ENCODE measurements at places on chromosomes 2 and 18. TPM values are rescaled to one million over a fixed set of nuclear protein-coding genes. Genes with fewer than 3 reads are reported as not detected.

- DNase-seq, result peak; percentile 58
These were observed 1.1 kb upstream of the FARP2 start for GRCh38 chr2:241354668-241355658.

DNA sequence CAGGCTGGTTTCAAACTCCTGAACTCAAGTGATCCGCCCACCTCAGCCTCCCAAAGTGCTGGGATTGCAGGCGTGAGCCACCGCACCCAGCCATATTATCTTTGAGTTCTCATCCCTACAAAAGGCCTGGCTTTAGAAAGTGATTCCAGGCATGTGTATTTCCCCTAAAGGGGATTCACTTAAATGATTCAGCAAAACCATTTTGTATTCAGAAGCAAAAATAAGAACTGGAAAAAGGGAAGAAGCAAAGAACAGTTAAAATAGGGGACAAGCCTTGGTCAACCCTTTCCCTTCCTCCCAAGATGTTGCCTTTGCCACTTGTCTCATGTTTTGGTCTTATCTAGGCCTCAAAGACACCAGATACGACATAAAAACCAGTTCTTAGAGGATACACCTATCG, 10.5 kb downstream of the TM4SF20 start:
- no peak for DNase-seq

DNA sequence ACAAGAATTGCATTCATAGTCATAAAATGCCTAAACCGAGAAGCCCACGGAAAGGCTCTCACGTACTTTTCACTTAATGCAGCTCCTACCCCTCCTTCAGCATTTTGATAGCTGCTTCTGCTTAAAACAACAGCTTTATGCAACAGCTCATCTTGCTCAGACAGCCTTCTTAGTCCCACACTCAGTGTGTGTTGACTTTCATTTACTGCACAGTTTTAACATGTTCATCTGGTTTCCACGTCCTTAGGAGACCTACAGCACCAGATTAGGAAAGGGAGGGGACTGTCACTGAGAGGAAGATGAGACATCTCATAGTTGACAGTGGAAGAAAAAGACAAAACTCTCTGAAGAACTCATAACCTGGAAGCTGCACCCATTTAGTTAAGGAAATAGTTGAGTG, 435.4 kb downstream of the SETBP1 start:
- no peak for DNase-seq

- peak; percentile 38 for DNase-seq
These were observed 68.1 kb upstream of the CSRNP3 start for GRCh38 chr2:165401285-165401852.

- no peak for DNase-seq
These were observed 87.1 kb downstream of the GPR39 start for GRCh38 chr2:132503701-132504100.

The POTEI gene
- total RNA-seq, result 0.27 TPM

DNA sequence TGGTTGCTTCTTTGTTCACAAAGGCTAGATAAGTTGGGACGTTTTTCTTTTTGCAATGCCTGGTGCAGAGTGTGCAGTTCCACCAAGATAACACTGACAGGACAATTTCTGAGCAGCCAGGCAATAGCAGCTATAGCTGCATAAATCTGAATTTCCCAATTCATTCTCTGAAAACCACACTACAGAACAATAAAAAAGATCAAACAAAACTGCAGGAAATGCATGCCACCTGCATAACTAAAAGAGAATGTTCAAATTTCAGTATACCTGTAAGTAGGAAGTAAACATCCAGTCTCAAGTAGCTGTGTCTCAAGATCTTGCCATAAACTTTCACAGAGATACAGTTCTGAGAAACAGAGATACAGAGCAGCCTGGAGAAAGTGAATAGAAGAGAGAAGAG, 5.3 kb upstream of the KCTD18 start:
- DNase-seq, result no peak

The SERPINB10 gene
- total RNA-seq, result not detected

The CD8B2 gene
- total RNA-seq, result not detected

- DNase-seq, result no peak
These were observed 18.9 kb downstream of the MRPL35 start for GRCh38 chr2:86218124-86218523.

DNA sequence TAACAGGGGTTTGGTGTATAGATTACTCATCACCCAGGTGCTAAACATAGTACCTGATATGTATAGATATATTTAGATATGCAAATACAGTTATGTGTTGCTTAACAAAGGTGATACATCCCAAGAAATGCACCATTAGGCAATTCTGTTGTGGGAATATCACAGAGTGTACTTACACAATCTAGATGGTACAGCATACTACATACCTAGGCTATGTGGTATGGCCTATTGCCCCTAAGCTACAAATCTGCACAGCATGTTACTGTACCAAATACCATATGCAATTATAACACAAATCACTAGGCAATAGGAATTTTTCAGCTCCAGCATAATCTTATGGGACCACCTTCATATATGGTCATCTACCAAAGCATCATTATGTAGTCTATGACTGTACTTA, 43.5 kb upstream of the NPAS2 start:
- no peak for DNase-seq

GRCh38 chr2:13030606-13031005, 313.9 kb downstream of the TRIB2 start:
- no peak for DNase-seq

DNA sequence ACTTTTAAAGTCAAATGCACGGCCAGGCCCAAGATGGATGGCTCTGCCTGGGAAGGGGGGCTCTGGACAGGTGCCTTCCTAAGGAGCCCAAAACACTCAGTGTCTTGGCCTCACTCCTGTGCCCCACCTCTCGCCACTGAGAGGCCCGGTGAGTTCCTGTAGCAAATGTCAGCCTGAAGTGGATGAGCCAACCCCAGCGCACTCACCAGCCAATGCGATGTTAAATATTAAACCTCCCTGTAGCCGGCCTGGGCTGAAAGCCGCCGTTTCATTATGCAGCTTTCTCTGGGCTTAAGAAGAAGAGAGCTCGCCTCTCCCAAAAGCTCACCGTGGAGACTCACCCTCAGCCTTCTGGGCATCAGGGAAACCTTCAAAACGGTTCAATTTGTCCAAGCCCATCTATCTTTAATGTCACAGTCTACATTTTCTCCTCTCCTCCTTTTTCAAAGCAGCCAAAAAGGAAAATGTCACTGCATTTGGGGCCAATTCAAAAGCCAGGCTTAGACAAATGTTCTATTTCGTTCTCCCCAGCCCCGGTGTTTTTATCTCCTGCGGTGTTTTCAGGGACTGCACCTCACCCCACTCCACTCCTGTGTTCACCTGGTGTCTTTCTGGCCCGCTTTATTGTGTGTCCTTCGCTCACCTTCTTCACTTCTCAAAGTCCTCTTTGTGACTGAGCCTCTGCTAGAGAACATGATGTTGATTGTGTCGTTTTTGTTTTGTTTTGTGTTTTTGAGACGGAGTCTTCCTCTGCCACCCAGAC, 124.0 kb downstream of the NRP2 start:
- DNase-seq, result no peak

The CACNB4 gene
- 75.6 TPM for total RNA-seq

The C2orf74 gene
- total RNA-seq, result 6.6 TPM

DNA sequence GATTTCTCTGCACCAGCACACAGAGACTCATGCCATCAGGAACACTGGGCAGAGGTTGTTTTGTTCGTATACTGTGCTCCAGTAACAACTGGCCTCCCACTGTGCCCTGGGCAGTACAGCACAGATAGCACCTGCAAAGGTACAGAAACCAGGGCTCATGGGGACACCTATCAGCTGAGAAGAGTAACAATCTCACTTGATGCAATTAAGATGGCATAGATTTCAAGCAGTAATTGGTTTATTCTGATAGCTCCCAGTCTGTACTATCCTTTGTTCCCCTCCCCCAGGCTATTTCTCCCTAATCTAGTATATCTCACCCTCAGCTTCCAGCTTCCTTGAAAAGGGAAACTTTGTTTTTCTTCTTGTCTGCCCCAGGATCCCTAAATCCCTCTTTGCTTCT, 343.9 kb upstream of the MMADHC start:
- DNase-seq, result no peak

The UGT1A5 gene
- not detected for total RNA-seq

GRCh38 chr2:186429104-186429503, 57.0 kb upstream of the ZC3H15 start:
- no peak for DNase-seq

GRCh38 chr2:227849906-227850305, 21.5 kb upstream of the DAW1 start:
- no peak for DNase-seq

GRCh38 chr2:3173031-3173430, 204.6 kb downstream of the EIPR1 start:
- no peak for DNase-seq

- no peak for DNase-seq
These were observed 4.3 kb upstream of the ADI1 start for GRCh38 chr2:3523551-3524041.

DNA sequence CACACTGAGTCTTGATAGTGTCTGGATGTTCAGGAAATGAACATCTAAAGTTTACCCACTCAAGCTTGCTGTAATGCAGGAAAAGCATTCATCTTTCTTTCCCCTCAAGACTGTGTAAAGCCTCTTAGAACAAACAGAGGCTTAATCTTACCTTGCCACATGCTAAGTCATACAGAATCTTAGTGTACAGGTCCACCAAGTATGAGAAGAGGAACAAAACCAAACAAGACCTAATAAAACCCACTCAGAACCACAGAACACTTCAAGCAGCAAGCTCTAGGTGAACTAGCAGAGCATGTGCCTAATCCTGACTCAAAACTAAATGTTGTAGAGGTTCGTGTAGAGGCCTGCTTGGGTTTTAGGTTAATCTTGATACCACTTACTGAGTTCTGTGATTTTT, 97.6 kb downstream of the SPTBN1 start:
- DNase-seq, result no peak

GRCh38 chr2:221439761-221440479, 132.2 kb downstream of the EPHA4 start:
- DNase-seq, result no peak

The C2orf72 gene
- 16.1 TPM for total RNA-seq

The TMEFF2 gene
- 88.4 TPM for total RNA-seq

The PSMA8 gene
- total RNA-seq, result not detected

- no peak for DNase-seq
These were observed 254.3 kb downstream of the ACKR3 start for GRCh38 chr2:236823963-236824362.

Measured in cerebellum (tissue), 4 donors.